ENCODE measurements at places on chromosomes 6 and 20.
A peak's percentile ranks its signal among the peaks of the same experiment; 100 is the strongest.

- DNase-seq: no peak
Measured at GRCh38 chr6:135797361-135797760, 54.1 kb upstream of the PDE7B start.

DNA sequence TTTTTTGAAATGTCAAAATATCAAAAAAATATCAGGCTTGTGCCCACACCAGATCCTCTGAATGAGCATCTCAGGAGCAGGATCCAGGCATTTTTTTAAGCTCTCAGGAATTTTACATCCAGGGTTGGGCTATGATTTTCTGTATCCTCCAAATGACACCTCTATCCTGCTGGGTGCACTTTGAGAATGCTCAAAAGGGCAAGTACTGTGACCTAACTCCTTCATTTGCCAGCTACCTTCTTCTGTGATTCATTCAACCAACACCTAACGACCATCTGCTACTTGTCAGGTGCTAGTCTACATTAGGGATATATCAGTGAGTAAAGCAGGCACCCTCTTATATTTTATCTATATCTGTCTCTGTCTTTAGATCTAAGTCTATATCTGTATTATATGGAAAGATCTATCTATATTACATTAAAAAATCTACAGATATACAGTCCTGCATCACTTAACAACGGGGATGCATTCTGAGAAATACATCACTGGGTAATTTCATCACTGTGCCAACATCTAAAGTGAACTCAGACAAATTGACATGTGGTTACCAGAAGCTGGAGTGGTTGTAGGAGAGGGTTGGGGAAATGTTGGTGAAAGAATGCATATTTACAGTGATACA is 131.6 kb downstream of the KIF16B start:
- DNase-seq: no peak

DNA sequence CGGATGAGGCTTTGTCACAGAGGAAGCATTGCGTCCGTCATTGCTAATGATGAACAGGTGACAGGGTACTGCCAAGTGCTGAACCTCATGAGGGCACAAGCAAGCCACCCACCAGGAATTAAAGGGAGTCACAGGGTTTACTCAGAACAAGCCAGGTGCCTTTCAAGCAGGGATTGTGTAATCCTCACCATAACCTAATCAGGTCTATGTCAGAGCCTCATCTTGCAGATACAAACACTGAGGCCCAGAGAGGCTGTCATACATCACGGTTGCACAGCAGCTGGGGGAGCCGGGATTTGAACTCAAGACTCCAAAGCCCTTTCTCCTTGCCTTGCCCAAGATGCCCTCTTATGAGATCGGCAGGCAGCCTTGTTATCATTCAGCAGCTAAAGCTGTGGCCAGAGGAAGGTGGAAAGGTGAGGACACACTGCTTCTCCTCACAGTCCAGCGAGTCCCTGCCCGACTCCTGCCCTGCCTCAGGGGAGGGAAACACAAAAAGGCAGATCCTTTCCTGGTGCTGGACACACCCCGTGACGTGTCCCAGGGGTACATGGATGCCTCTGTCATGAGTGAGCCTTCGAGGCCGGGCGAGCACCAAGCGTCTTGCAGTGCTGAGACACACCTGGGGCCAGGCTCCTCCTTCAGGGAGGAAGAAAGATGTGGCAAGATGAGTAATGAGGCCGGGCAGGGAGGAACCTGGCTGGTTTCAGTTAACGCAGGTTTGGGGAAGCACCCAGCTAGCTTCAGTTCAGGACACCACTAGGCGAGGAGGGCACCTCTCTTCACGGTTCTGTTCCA is 214.9 kb downstream of the LY86 start:
- no peak for DNase-seq

GRCh38 chr6:113944701-113945100 is 26.2 kb downstream of the HDAC2 start:
- DNase-seq: no peak

DNA sequence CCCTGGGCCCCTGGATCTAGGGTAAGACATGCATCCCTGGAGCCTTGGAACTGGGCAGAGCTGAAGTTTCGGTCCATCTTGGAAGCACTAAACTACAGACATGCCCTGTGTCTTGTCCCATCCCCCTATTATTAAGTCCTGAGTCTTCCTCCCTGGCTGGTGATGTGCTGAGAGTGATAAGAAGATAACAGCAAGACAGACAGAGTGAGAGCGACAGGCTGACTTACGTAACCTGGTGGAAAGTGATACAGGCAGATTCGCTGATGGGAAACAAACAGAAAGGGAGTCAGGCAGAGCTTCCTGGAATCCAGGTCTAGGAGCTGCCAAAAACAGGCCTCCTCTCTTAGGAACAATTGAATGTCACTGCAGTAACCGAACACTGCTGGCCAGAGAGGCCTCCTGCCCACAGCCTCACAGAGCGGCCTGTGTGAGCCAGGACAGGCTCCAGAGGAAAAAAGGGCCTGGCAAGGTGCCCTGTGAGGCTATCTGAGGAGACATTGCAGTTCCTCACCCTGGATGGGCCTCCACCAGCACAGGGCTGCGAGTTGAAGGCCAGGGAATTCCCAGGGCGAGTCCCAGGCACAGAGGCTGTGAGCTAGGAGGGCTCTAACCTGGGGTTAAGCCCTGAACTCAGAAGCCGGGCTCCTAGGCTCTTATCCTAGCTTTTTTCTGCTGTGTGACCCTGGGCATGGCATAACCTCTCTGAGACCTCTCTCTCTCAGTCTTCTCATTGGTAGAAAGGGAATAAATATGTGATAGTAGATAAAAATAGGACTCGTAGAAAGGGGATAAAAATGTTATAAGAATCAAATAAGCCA is 34.2 kb upstream of the B4GALT5 start:
- DNase-seq: peak; percentile 23

GRCh38 chr6:15952231-15953151 is 176.4 kb upstream of the MYLIP start:
- no peak for DNase-seq

DNA sequence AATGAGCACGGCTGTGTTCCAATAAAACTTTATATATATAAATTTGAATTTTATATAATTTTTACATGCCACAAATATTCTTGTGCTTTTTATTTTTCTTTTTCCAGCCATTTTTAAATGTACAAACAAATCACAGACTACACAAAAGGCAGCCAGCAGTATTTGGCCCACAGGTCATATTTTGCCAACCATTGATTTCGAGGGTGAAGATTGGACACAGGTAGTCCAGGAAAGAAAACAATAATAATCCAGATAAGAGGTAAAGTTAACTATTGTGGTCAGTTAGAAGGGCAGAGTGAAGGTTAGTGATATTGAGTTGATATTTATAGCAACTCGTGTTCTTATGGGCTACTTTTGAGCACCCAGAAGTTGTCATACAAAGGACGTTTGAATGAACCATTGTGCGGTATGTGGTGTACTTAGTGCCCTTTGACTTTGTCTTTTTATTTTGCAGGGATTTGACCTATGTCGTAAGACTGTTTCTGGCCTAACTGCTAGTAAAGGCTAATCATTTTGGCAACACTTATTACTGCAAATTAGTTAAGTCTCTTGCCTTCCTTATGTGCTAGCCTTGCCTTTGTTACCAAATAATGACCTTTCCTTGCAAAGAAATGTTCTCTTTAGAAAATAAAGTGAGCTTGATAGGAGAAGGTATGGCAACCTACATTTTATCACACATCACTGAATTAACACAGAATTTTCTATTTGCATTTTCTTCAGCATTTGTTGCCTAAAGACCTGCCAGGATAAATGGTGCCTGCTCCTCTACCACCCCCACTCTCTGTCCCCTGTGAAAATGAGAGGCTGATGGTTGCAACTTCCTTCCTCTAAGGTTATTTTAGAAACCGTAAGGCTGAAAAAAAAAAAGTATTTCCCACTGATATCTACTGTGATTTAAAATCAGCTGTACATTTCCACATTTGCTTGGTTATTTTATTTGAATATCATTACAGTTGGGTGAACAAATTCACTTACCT is 493.9 kb upstream of the SOX4 start:
- DNase-seq: no peak

DNA sequence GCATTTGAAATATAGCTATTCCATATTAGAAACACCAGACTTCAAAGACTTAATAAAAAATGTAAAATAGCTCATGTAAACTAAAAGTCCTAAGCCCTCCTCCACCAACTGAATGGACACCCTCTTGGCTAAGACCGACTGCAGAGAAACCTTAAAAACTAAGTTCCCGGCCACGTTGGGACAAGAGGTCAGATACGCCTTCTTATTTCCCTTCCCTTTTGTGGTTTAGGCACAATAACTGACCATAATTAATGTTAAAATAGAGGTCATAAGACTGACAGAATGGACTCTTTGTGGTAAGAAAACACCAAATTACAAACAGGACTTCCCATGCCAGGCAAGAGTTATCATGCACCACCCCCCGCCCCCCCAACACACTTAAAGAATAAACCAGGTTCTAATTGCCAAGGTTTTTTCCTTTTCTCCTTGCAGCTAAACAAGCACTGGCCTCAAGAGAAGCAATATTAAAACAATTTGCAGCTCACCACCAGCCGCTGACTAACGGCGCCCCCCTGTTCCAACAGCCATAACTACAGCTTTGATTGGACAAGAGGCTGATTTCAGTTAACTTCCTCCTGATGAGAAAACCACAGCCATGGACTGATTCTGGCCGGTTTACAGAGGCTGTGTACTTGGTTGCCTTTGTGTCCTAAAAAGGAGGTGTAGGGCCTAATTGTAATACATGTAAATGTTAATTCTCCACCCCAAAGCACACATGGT is 10.7 kb upstream of the LAMP5 start:
- peak; percentile 29 for DNase-seq

DNA sequence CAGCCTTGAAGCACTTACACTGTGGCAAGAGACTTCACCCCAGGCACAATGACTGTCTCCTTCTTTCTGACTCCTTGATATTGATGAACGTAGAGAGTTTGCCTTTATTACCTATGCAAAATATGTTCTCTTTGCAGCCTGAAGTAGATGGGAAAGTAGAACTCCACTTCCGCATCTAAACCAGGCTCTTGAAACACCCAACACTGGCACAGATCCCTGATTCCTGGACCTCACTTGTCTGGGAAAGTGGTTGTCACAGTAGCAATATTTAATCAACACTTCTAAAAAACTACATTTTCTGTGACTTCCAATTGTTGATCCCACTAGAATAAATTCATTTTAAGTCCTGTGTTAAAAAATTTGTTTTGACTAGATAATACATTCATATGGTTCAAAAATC is 143.1 kb downstream of the CDK19 start:
- no peak for DNase-seq

- no peak for DNase-seq
Measured at GRCh38 chr6:28368522-28368921, 18.8 kb downstream of the ZKSCAN3 start.

GRCh38 chr6:151392427-151392826 is 1.1 kb upstream of the ZBTB2 start:
- no peak for DNase-seq

DNA sequence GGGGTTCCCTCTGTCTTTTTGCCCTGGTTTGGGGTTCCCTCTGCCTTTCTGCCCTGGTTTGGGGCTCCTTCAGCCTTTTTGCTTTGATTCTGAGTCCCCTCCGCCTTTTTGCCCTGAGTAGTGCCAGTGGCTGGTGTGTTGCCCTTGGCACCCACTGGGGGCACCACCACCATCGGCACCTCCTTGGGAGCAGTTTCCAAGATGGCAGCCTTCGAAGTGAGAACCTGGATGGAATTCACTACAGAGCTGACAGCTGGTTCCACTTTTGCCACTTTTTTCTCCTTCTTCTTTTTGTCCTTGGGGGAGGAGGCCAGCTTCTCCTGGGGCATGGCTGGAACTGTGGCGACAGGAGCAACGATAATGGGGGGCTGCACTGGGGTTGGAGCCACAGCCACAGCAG is 22.2 kb downstream of the RRBP1 start:
- DNase-seq: no peak

GRCh38 chr6:140105857-140106256 is 731.4 kb upstream of the CITED2 start:
- no peak for DNase-seq

DNA sequence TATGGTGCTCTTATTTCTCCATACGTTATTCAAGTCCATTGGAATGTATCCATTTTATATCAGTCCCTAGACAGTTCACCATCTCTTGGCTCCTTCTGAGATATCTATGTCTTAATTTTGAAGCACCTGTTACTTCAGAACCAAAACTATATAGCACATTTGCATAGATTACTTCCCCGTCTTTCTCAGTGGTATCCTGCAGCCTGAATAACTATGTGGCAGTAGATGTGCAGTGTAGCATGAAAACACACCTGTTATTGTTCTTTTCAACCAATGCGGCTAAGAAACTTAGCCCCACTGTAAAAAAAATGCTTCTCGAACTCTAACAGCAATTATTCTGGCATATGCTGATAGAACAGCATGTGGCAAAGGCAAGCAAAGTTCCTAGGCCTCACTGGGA is 1184.4 kb upstream of the ADGRB3 start:
- no peak for DNase-seq

DNA sequence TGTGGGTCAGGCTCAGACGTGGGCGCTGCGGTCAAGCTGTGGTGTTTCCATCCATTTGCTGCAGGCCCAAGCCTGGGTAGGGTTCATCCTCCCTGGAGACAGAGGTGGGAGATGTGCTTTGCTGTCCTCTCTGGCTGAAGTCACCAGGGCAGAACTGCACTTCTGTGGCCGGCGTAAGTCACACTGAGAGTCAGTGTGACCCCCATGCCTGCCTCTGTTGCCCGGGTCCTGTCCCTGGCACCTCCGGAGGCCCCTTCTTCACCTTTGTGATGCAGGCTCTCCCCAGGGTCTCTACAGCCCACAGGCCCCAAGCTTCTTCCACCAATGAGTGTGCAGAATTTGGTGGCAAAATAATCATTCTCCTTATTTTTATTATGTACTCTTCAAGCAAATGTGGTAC is 53.8 kb upstream of the DACT2 start:
- DNase-seq: no peak

DNA sequence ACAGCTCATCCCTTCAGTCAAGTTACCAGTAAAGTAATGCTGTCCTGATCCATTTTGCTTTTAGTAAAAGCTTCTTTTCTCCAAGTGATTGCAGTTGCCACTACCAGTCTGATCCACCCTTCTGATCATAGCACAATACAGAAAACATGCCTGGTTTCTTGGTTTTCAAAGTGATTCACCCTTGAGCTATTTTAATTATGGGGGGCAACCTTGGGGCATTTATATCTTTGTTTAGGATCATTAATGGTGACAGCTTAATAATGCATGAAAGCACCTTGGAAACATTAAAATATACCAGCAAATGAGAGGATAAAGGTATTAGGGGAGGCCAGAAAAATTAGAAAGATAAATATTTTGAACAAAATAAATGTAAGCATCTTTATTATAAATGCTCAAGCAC is 38.4 kb downstream of the LRRC1 start:
- no peak for DNase-seq

- DNase-seq: no peak
Measured at GRCh38 chr6:75409286-75409685, 84.3 kb downstream of the FILIP1 start.
